Esophagus squamous epithelium (tissue), 5 donors: ENCODE measurements at places on chromosomes 2 and 18. TPM values are rescaled to one million over a fixed set of nuclear protein-coding genes. Genes with fewer than 3 reads are reported as not detected.

PROKR1 gene
- not detected for total RNA-seq

PMAIP1 gene
- total RNA-seq, result 7.0 TPM

KIF5C gene
- total RNA-seq, result 0.41 TPM

KCNK3 gene
- 1.6 TPM for total RNA-seq

ACADL gene
- 1.3 TPM for total RNA-seq

R3HDM1 gene
- total RNA-seq, result 23.8 TPM

HOXD12 gene
- total RNA-seq, result not detected
